Suprapubic skin (tissue), 4 donors: ENCODE measurements at places on chromosomes 6 and 20.

- DNase-seq: no peak
Measured at GRCh38 chr6:135030532-135031178, 24.0 kb downstream of the HBS1L start.

GRCh38 chr20:10747019-10747418 is 73.2 kb upstream of the JAG1 start:
- no peak for DNase-seq

GRCh38 chr20:10646886-10647420 is 26.8 kb downstream of the JAG1 start:
- no peak for DNase-seq

GRCh38 chr20:3431109-3431508 is 23.6 kb upstream of the DNAAF9 start:
- DNase-seq: no peak

DNA sequence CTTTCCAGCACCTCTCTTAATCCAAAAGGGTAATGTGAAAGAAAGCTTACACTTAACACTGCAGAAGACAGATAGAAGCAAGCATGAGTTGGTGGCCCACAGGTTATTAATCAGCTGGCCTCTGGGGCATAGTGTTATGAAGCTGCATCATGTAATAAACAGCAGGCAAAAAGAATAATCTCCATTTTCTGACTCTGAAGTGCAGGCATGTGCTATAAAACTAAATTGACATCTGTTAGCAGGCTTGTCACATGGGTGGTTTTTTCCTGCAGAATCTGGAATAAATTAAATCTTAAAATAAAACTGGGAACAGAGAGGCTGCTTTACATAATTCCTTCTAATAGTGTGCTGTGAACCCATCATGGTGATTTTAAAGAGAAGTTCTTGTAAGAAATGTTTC is 73.3 kb downstream of the METTL24 start:
- DNase-seq: no peak

DNA sequence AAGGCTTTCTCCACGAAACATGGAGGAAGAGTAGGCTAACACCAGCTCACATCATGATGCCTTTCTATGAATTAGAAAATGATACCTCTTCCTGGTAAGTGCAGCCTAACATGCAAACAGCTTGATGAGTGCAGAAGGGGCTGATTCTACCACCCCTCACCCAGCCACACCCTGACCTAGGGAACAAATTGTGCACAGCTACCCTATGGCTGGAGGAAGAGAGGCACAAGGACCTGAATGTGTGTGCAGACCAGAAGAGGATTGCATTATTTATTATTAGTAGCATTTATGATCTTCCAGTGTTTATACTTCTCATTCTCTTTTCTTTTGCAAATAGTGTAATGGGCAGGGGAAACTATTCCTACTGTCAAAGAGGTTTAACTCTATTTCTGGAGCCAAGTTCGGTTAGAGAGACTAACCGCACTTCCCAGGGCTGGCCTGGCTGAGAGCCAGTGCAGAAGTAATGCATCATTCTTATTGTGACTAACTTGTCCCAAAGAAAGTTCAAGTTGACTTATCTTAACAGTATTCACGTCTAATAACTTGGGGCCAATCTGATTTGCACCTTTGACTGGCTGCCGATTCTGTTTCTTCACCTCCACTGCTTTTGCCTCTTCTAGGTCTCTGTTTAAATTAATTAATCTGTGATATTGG is 237.5 kb downstream of the CD83 start:
- DNase-seq: no peak

- no peak for DNase-seq
Measured at GRCh38 chr6:15387118-15387517, 141.2 kb downstream of the JARID2 start.

DNA sequence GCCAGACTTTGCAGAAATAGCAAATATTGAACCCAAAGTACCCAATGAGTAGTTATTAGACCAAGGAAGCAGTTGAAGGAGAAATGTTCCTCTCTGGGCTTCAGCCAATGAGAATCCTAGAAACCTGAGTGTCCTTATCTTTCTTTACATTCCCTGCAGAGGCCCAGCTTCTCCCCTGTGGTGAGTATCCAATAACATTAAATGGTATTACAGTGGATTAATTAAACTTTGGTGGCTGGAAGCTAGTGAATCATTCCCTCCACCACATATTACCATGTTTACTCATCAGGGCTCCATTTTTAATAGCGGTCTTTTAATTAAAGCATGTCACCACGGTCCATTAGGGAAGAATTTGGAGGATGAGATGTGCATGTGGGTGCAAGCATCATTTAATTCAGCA is 74.0 kb downstream of the UNC5CL start:
- no peak for DNase-seq

DNA sequence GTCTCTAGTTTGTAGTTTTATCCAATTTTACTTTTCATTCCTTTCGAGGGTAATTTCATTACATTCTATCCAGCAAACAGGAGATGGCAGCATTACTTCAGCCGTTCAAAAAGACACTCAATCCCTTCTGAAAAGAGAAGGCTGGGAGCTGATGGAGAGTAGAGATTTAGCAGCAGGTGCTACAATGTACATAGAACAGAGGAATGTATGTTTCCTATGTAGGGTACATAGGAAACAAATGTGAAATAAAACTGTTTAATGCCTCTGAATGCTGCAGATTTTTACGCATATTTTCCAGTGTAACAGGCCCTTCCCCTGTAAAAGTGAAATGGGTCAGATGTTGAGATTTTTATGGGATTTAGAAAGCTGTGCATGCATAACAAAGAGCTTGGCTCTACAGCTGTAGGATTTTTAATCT is 16.0 kb downstream of the RPS12 start:
- DNase-seq: no peak

GRCh38 chr20:5173751-5174150 is 46.9 kb downstream of the CDS2 start:
- no peak for DNase-seq

DNA sequence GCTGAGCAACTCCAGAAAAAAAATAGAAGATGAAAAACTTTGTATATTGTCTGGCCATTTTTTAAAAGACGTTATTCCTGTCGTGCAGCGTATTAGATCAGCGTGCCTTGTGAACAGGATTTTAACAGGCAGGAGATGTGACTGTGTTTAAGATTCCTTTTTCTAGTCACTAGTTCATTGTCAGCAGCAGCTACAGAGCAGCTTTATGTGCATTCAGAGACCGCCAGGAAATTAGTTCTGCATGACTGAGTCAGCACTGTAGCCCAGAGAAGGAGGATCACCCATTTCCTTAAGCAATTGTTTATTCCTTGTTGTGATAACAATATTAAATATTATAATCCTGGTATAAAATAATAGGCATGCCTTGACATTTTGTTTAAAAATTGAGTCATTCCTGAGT is 75.4 kb upstream of the ADGRB3 start:
- DNase-seq: no peak

GRCh38 chr6:170090561-170090960 is 200.3 kb downstream of the DLL1 start:
- DNase-seq: no peak

DNA sequence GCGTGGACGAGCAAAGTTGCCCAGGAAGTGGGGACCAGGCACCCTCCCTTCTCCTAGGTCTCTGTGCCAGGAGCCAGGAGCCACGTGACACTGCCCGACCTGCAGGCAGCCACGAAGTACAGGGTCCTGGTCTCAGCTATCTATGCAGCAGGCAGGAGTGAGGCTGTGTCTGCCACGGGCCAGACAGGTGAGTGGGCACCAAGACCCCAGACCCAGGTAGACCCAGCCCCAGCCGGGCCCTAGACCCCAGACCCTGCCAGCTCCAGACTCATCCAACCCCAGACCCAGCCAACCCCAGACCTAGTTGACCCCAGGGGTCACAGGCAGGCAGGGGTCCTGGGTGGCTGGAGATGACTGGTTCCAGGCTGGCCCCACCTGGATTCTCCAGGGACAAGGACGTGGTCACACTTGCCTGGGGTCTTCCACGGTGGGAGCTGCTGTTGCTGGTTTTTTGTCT is 21.1 kb downstream of the COL20A1 start:
- DNase-seq: no peak

DNA sequence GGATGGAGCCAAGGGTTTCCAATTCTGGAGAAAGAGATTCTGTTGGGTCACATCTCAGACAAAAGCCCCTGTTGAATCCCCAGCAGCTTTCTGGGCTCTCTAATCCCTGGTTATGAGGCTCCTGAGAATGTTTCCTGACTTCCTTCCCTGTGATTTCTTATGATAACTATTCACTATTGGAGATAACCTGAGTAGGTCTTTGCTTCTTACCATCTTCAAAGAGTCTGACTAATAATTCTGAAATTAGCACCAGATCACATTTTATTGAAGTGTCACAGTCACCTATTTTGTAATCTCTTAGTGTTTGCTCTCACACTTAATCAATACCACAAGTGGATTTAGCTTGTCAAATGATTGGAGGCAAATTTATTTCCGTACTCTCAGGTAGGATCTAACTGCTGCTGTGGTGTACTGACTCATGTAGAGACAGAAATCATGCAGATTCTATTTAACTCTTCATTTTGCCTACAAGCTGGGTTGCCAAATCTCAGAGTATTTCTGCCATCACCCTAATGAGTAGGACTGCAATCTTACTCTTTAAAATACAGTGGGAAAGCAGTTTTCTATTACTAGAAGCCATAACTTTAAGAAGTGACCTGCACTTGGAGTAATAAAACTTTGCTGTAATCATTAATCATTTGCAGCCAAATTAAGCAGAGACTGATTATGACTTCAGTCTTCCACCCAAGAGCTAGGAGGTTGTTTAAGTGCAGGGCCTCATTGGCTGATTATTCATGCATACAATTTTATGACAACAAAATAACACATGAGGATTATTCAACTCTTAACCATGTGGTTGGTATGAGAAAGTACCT is 422.1 kb downstream of the EPM2A start:
- no peak for DNase-seq

GRCh38 chr6:164928057-164928727 is 381.2 kb downstream of the C6orf118 start:
- DNase-seq: no peak

GRCh38 chr6:156988276-156989158 is 211.3 kb downstream of the ARID1B start:
- DNase-seq: no peak

DNA sequence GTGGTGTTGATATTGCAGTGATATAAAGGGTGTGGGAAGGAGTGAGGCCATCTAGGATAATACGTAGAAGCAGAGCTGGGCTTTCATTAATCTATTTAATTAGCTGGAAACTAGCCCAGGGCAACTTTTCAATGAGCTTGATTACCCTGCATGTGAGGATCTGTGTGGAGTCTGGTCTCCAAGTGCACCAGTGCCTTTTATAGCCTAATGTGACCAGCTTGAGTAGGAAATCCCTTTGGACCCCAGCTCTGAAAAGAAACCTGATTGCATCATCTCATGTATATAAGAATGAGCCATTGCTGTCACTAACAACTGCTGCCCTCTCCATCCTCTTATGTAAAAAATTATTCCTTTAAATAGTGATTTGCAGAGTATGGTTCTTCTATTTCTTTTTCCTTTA is 72.6 kb downstream of the CD109 start:
- DNase-seq: no peak

DNA sequence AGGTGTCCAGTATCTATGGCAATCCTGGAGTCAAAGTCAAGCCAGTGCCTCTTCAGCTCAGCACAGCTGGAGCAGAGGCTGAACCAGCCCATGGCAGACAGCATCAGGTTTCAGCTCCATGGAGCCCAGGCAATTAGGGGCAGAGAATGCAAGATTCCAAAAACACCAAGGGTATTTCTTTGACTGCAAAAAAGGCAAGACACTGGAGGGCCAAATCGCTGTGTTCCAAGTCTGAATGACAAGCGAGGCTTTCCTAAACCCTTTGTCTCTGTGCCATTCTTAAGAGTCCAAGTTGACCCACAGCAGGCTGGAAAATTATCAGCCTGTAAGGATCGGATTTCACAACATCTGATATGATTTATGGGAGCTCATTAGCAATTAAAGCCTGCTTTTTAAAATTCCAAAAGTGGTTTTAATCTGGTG is 49.7 kb upstream of the TGM3 start:
- no peak for DNase-seq

GRCh38 chr20:13915284-13915683 is 75.1 kb downstream of the SEL1L2 start:
- no peak for DNase-seq

DNA sequence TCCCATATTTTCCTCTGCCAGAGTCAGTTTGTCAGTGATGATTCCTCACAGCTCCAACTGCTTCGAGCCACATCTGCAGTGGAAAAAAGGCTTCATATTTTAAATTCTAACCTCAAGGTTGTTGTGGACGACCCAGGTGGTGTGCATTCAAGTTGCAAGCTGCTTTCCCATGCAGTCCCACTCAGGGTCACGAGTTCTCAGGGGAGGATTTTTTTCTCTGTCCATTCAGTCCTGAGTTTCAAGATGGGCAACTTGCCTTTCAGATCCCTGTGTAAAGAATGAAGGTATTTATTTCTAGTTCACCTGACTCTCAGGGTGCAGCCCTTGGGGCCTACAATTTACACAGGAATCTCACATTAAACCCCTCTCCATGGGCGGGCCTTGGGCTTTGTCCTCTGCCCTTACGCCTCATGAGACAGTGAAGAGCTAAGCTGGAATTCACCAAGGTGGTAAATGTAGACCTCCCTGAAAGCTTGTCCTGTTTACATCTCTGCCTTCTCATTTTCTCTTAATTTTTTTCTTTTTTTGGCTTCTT is 65.9 kb downstream of the TPD52L1 start:
- no peak for DNase-seq

DNA sequence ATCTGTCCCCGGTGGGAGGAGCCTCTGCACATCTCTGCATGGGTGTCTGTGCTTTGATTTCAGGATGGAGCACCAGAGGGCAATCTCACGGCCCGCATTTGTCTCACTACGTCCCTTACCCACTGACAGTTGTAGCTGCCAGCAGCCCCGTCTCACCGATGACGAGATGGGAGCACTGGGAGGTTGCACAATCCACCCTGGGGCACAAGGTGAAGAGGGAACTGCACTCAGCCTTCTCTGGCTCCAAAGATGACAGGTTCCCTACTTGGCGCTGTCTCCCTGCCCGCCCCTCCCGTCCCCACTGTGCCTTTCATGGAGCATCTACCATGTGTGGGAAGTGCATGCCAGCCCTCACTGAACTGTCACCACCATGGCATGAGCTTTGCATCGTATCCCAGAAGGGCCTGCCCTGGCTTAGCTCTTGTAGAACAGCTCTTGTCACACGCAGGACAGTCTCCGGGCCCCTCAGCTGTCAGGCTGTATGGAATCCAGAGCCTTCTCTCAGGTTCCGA is 99.9 kb upstream of the PMEPA1 start:
- DNase-seq: no peak

DNA sequence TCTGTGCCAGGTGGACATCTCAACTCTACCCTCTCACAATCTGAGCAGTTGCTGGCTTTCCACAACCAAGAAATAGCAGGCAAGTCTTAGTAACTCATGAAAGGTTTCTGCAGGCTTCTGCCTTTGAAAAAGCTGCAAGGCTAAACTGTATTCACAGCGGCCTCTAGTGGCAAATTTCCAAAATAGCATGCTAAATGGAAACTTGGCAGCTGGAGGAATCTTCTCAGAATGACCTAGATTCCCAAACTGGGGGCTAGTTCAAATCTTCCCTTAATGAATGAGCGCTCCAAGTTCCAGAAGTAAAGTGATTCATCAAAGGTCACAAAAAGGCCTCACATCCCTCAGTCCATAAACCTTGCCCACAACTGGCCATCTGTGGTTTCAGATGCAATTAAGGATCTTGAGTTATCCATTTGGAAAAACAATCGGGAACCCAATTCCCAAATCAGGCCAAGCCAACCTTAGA is 11.9 kb upstream of the CPNE5 start:
- peak; percentile 63 for DNase-seq
